ENCODE measurements at places on chromosomes 12 and 14.

- no peak for DNase-seq
Measured at GRCh38 chr14:74155287-74155686, 70.5 kb downstream of the LIN52 start.

DNA sequence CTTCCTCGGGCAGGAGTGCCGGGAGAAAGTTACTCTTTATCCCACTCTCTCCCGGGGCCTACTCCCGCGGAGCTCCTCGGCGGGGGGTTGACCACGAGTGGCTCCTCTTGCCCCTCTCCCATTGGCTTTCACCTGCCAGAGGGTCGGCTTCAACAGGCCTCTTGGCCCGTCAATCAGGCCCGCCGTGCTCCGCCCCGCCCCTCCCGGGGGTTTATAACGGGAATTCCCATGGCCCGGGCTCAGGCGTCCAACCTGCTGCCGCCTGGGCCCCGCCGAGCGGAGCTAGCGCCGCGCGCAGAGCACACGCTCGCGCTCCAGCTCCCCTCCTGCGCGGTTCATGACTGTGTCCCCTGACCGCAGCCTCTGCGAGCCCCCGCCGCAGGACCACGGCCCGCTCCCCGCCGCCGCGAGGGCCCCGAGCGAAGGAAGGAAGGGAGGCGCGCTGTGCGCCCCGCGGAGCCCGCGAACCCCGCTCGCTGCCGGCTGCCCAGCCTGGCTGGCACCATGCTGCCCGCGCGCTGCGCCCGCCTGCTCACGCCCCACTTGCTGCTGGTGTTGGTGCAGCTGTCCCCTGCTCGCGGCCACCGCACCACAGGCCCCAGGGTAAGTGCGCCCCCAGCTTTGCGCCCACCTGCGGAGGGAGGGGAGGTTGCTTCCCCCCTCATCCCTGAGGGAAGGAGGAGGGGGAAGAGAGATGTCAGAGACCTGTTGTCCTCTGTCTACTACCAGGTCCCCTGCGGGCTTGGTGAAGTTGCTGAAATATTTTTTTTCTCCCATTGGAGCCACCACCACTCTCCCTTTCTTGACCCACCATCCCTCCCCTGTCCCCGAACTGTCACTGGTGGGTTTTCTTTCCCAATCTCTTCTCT is at the start of gene SMOC1:
Gene SMOC1, plus strand, starts transcription at position 242 of the 869 bp plus-strand sequence. Its CDS starts 263 bp downstream, at position 505.
- no peak for DNase-seq

- DNase-seq = no peak
Measured at GRCh38 chr12:19810213-19810612, 370.9 kb downstream of the AEBP2 start.

DNA sequence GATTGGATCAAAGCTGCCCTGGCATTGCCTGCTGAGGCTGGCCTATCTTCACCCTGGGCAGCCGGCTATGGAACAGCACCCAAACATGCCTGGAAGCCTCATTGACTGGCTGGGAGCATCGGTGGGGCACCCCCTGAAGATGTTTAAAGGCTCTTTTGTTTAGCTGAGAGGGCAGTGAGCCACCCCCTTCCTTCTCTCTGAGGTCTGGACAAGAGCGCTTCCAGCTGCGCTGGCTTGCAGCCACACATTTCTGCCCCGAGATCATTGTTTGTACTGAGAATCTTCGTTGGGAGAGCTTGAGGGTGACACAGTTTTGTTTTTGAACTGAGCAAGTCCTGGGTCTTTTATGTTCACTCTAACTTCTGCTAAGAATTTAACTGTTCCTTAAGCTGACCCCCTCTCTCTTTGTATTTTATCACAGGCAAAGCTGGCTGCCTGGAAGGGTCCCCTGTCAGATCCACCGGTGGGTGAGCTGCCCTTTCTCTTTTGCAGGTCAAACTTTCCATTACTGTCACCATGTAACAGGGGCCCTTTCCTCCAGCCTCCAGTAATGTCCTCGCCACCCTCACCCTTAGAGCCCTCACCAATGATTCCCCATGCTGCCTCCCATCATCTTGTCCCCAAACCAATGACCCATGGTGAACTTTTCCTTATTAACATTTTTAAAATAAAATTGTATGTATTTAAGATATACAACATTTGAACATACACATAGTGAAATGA is 212.2 kb downstream of the KIF26A start:
- DNase-seq = no peak

DNA sequence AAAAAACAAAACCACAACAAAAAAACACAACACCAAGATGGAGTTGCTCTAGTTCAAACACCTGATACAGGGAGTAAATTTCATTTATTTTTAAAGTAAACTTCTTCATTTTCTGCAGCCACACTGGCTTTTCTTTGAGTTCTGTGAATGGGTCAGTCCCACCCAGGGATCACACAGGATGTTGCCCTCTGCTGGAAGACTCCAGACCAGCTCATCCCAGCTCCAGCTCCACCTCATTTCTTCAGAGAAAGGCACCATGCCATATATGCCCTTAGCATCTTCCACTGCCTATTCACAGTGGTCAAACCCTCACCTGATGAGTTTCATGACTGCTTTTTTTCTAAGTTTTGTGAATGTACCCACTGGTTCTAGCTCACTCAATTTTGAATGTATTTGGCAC is 8.0 kb downstream of the GLIPR1 start:
- DNase-seq = no peak

DNA sequence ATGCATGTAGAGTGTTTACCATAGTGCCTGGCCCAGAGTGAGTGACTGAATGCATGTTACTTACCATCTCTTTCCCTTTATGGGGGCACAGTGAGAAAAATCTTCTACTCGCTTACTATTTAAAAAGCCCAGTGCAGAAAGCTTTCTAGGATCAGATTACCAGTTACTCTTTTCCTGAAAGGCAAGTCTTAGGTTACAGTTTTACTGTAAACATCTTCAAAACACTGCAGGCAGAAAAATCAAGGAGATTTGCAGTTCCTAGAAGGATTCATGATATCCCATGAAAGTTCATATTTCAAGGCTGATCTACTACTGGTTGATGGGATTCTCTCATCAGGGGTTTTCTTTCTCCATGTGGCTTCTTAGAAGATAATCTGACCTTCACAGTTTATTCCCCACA is 29.3 kb upstream of the DAAM1 start:
- no peak for DNase-seq

- no peak for DNase-seq
Measured at GRCh38 chr12:29656762-29657538, 126.8 kb downstream of the TMTC1 start.

DNA sequence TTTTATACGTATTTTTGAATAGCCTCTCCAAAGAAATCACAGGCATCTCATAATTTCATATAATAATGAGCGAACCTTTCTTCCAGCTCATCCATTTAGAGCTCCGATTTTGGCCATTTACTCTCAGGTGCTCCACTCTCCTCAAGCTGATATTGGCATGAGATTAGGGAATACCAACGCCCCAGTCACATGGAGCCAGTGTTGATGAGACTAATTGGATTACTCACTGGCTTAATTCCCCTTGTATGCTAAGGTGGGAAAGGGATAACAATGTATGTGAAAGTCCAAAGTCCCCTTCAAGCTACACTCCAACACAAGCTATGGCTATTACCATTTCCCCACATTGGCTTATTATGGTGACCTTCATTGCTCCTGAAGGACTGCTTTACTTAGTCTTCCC is 76.6 kb upstream of the NAV3 start:
- DNase-seq = no peak

DNA sequence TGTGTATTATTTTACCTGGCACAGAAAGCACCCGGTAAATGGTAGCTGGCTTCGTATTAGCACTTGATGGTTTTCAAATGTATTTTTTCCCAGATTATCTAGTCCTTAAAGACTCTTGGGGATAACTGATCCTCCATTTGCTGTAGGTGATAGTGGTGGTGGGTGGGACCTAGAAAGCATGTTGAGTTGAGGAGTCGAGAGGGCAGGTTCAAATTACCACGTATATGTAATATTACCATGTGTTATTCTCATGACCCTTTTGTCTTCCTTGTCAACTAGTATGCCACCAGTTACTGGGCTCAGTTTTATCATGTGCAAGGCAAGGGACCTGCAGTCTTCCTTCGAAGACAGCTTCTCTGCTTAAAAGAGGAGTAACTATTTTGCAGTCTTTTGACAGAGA is 1.8 kb downstream of the GLRX5 start:
- no peak for DNase-seq

GRCh38 chr12:109134186-109134917 is 18.0 kb downstream of the ACACB start:
- no peak for DNase-seq

- no peak for DNase-seq
Measured at GRCh38 chr12:50403001-50403440, 2.3 kb downstream of the LARP4 start.

DNA sequence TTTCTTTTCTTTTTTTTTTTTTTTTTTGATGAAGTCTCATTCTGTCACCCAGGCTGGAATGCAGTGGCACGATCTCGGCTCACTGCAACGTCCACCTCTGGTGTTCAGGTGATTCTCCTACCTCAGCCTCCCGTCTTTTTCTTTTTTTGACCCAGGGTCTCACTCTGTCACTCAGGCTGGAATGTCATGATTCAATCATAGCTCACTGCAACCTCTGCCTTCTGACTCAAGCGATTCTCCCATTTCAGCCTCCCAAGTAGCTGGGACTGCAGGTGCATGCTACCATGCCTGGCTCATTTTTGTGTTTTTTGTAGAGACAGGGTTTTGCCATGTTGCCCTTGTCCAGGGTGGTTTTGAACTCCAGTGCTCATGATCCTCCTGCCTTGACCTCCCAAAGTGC is 12.0 kb downstream of the FUT8 start:
- no peak for DNase-seq

- DNase-seq = no peak
Measured at GRCh38 chr14:75821831-75822521, 159.8 kb downstream of the TGFB3 start.
